ENCODE measurements at places on chromosomes 12 and 14.

DNA sequence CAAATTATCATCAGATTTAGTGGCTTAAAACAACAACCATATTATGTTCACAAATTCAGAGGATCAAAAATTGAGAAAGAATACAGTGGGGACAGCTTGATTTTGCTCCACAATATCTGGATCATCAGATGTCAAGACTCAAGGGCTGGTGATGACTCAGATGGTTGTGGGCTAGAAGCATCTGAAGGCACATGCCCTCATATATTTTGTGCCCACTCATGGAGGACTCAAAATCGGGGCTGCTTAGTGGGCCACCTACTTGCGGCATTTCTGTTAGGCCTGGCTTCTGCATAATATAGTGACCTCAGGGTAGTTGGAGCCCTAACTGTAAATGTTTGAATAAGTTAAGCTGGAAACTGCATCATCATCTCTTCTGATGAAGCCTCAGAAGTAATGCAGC lies 584.5 kb downstream of the SLC16A7 start:
- H3K4me1 ChIP-seq, result no peaks in the 10 kb centered on the region
- H3K27me3 ChIP-seq, result no peaks in the 10 kb centered on the region
- H3K36me3 ChIP-seq, result no peaks in the 10 kb centered on the region
- no peak overlapping the region for H3K27ac ChIP-seq

DNA sequence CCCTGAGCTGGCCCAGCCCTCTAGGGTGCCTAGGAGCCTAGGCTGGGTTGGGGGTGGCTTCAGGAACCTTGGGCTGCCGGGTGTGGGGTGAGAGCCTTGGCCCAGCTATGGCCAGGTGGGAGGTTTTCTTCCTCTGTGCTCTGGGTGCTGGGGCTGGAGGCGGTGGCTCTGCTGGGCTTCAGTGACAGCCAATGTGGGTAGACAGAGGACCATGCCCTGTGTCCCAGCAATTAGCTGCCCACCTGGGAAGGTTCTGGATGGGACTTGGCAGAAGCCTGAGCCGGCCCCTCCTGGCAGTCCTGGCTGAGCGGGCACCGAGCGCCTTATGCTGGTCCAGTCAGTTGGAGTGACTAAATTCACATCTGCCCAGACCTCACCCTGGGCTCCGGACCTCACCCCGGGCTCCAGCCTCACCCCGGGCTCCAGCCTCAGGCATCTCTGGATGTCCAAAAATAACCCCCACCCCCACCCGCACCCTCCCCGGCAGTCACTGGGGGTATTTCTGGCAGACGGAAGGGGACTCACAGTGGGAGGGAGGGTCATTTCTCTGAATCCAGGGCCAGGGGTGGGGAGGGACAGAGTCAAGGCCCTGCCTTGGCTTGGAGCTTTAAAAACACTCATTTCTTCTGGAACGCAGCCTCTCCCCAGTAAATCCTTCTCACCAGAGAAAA lies 46.9 kb downstream of the CYP46A1 start:
- DNase-seq, result no peak
- no peaks in the 10 kb centered on the region for H3K4me1 ChIP-seq
- H3K36me3 ChIP-seq, result no peaks in the 10 kb centered on the region
- peaks cover 78% of the 10 kb centered on the region for H3K27me3 ChIP-seq
- no peak overlapping the region for H3K27ac ChIP-seq

GRCh38 chr14:29629839-29630238 lies 297.8 kb downstream of the PRKD1 start:
- no peak overlapping the region for H3K27ac ChIP-seq
- H3K4me3 ChIP-seq, result no peak overlapping the region
- H3K4me1 ChIP-seq, result no peaks in the 10 kb centered on the region
- H3K36me3 ChIP-seq, result no peaks in the 10 kb centered on the region
- no peaks in the 10 kb centered on the region for H3K27me3 ChIP-seq

- peaks cover 28% of the 10 kb centered on the region for H3K27me3 ChIP-seq
- H3K4me3 ChIP-seq, result no peak overlapping the region
- no peaks in the 10 kb centered on the region for H3K36me3 ChIP-seq
- no peak overlapping the region for H3K27ac ChIP-seq
- DNase-seq, result no peak
Measured at GRCh38 chr14:59371771-59372170, 93.4 kb downstream of the GPR135 start.

- H3K4me1 ChIP-seq, result peaks cover 43% of the 10 kb centered on the region
- peak overlapping the region; percentile 71 for H3K27ac ChIP-seq
Measured at GRCh38 chr14:68666899-68667298, 126.0 kb downstream of the ZFP36L1 start.

GRCh38 chr12:62481843-62482540 lies 15.4 kb downstream of the MON2 start:
- no peak overlapping the region for H3K4me3 ChIP-seq
- peaks cover 21% of the 10 kb centered on the region for H3K36me3 ChIP-seq

DNA sequence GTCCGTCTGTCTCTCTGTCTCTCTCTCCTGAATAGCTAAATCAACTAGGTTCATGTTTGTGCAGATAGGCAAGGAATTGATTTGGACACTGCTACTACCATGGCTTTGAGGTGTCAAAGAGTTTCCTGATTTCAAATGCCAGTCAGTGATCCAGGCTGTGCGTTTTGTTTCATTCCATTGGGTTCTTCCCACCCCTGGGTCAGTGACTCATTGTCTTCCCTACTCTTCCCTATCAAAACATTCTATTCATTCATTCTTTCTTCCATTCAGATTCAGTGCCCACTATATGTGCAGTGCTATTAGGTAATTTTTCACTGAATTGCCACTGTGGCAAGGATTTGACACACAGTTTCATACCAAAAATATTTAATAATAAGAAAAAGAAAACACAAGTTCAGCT lies 50.4 kb downstream of the RPH3A start:
- DNase-seq, result no peak
- peaks cover 5% of the 10 kb centered on the region for H3K4me1 ChIP-seq
- no peaks in the 10 kb centered on the region for H3K36me3 ChIP-seq

- H3K4me1 ChIP-seq, result no peaks in the 10 kb centered on the region
- no peaks in the 10 kb centered on the region for H3K27me3 ChIP-seq
- no peak overlapping the region for H3K27ac ChIP-seq
- H3K36me3 ChIP-seq, result no peaks in the 10 kb centered on the region
Measured at GRCh38 chr12:23684121-23684520, 265.3 kb downstream of the SOX5 start.

DNA sequence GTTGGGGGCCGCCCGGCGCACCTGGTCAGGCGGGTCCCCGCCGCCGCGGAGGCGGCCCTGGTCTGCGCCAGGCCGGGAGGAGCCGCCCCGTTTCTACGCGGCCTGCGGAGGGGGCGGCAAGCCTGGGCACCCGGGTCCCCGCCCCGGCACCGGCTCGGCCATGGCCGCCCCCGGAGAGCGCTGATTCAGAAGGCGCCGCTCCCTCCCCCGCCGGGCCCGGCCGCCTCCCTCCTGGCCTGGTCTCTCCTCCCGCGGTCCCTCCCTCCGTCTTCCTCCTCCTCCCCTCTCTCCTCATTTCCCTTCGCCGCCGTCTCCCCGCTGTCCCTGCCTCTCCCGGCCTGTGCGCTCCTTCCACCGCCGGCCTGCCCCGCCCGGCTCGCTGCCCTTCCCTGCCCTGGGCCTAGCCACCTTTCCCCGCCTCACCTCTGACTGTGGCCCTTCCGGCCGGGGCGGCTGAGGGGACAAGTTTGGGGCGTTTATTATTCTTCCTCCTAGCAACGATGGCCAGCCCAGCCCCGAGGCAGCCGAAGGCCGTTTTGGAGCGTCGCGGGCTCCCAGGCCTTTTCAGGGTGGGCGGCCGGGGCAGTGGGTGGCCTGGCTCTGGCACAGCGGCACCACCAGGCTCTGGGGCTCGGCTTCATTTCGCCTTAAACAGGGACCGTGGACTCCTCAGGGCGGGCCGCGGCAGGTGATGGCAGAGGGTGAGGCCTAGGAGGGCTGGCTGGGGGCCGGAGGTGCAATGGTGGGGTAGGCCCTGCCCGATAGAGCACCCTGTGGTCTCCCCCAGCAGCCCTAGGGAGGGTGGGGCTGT lies 768 bp downstream of the CEP170B start:
- peaks cover 20% of the 10 kb centered on the region for H3K27me3 ChIP-seq
- H3K4me1 ChIP-seq, result peaks cover 7% of the 10 kb centered on the region
- H3K27ac ChIP-seq, result no peak overlapping the region
- peak overlapping the region; percentile 64 for H3K4me3 ChIP-seq
- DNase-seq, result no peak

DNA sequence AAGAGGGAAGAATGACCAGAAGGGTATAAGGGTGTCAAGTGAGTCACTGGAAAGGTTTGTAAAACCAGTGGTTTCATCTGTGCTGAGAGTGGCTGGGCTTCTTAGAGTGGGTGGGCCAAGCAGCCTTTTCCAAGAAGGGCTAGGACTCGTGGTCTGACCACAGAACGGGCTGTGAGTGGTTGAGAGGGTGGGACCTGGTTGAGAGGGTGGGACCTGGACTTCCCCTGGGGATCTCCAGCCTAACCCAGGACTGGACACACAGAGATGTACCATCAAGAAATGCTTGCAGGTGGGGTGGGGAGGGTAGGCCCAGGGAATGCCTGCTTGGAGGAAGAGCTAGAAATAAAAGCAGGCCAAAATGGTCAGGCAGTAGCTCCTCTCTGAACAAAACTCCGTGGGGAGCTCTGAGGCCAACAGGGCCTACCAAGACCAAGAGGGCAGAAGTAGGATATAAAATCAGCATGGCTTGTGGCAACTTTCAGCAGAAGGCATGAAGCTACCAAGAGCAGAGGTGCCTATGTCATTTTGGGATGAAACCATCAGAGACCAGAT lies 140.5 kb downstream of the FOXN3 start:
- H3K27ac ChIP-seq, result peak overlapping the region; percentile 85
- peaks cover 16% of the 10 kb centered on the region for H3K36me3 ChIP-seq
- no peak overlapping the region for H3K4me3 ChIP-seq
- DNase-seq, result no peak

DNA sequence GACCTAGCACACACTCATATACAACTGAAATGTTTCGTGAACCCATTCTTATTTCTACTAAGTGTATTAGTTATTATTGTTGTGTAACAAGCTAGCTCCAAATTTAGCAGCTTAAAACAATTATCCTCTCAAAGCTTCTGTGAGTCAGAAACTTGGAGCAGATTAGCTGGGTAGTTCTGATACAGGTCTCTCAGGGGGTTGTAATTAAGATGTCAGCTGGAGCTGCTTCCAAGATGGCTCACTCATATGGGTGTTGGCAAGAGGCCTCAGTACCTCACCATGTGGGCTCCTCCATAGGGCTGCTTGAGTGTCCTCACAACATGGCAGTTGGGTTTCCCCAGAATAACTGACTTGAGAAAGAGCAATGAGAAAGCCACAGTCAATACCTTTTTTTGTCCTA lies 9.8 kb downstream of the GPR135 start:
- H3K27me3 ChIP-seq, result no peaks in the 10 kb centered on the region
- H3K4me3 ChIP-seq, result no peak overlapping the region
- no peak for DNase-seq
- H3K27ac ChIP-seq, result no peak overlapping the region
- no peaks in the 10 kb centered on the region for H3K36me3 ChIP-seq

- H3K27ac ChIP-seq, result no peak overlapping the region
- DNase-seq, result no peak
- H3K4me3 ChIP-seq, result no peak overlapping the region
- peaks cover 20% of the 10 kb centered on the region for H3K4me1 ChIP-seq
Measured at GRCh38 chr12:93673084-93673483, 4.1 kb upstream of the CRADD start.

DNA sequence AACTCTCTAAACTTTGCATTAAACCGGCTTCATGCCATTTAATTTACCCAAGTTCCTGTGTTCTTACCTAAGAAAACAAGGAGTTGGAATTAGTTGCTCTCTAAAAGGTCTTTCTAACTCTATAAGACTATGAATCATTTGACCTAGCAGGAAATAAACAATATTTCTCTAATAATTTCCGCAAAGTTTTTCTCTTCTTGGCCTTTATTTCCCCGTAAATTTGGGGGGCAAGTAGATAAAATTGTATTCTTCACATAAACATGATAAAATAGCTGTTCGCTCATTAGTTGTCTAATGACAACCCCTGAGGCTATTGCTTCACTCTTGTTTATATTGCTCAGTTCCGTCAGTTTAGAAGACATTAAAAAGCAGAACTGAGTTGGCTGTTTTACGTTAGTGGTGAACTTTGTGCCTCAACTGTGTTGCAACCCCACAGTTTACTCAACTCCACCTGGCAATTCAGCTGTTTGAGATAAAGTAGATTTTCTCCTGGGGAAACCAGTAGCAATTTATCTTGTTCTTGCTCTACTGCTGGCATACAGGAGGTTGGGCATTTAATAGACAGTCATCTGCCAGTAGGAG lies 74.7 kb downstream of the BTG1 start:
- H3K36me3 ChIP-seq, result peaks cover 7% of the 10 kb centered on the region
- H3K27ac ChIP-seq, result no peak overlapping the region
- H3K27me3 ChIP-seq, result no peaks in the 10 kb centered on the region

GRCh38 chr14:92969871-92970270 lies 46.9 kb downstream of the CHGA start:
- no peaks in the 10 kb centered on the region for H3K27me3 ChIP-seq
- H3K4me3 ChIP-seq, result no peak overlapping the region
- no peak for DNase-seq
- peaks cover 2% of the 10 kb centered on the region for H3K36me3 ChIP-seq

- H3K27me3 ChIP-seq, result peaks cover 59% of the 10 kb centered on the region
- no peak overlapping the region for H3K4me3 ChIP-seq
- no peak overlapping the region for H3K27ac ChIP-seq
- no peaks in the 10 kb centered on the region for H3K36me3 ChIP-seq
Measured at GRCh38 chr12:96698965-96699364, 208.1 kb upstream of the NEDD1 start.

GRCh38 chr12:80044694-80045046 lies 54.7 kb upstream of the OTOGL start:
- DNase-seq, result no peak
- no peak overlapping the region for H3K4me3 ChIP-seq
- H3K36me3 ChIP-seq, result no peaks in the 10 kb centered on the region
- H3K27ac ChIP-seq, result no peak overlapping the region
- peaks cover 24% of the 10 kb centered on the region for H3K27me3 ChIP-seq

DNA sequence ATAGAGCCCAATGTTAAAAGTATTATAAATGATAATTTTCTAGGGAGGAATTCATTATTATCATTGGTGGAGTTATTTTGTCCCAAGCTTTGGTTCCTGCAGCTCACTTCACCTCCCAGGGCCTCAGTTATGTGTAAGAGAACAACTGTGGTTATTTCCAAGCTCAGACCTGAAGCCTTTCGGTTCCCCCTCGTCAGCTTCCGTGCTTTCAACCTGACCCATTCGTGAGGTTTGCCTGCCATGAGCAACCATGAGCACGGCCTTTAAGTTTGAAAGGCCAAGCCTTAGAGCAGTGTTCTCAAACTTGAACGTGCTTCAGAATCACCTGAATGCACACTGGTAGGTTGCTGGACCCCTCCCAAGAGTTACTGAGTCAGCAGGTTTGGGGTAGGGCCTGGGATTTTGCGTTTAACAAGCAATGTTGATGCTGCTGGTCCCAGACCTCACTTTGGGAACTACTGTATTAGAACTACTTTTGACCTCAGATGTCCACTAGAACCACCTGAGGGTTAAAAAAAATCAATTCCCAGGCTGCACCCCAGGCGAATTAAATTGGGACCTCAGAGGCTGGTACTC lies 133.0 kb upstream of the PRMT8 start:
- no peak overlapping the region for H3K4me3 ChIP-seq
- H3K36me3 ChIP-seq, result no peaks in the 10 kb centered on the region
- H3K27ac ChIP-seq, result no peak overlapping the region
- H3K27me3 ChIP-seq, result peaks cover 24% of the 10 kb centered on the region

- no peaks in the 10 kb centered on the region for H3K36me3 ChIP-seq
- no peaks in the 10 kb centered on the region for H3K4me1 ChIP-seq
- H3K4me3 ChIP-seq, result no peak overlapping the region
- DNase-seq, result no peak
Measured at GRCh38 chr12:62834971-62835547, 99.9 kb downstream of the PPM1H start.

- DNase-seq, result no peak
- H3K27me3 ChIP-seq, result no peaks in the 10 kb centered on the region
- H3K36me3 ChIP-seq, result no peaks in the 10 kb centered on the region
Measured at GRCh38 chr12:120798696-120799095, 73.1 kb downstream of the ACADS start.
